ENCODE measurements at places on chromosomes 11 and 22.

GRCh38 chr22:48695251-48695650 is 1132.4 kb downstream of the BRD1 start:
- DNase-seq = no peak

GRCh38 chr11:7901319-7901854 is 29.7 kb downstream of the OR10A6 start:
- DNase-seq = no peak

- DNase-seq = no peak
These were observed 29.2 kb downstream of the ST14 start for GRCh38 chr11:130188585-130189347.

DNA sequence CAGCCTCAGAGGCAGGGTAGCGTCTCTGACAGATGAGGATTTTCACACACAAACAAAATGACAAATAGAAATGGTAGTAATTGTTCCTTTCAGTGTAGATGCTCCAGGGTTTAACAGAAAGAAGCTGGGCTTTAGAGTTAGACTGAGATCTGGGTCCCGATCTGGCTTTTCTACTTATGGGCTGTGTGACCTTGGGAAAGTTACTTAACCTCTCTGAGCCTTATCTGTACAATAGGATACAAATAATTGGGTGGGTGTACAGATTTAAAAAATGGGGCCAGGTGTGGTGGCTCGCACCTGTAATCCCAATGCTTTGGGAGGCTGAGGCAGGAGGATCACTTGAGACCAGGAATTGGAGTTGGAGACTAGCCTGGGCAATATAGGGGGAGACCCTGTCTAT is 204.9 kb downstream of the CEP164 start:
- no peak for DNase-seq

DNA sequence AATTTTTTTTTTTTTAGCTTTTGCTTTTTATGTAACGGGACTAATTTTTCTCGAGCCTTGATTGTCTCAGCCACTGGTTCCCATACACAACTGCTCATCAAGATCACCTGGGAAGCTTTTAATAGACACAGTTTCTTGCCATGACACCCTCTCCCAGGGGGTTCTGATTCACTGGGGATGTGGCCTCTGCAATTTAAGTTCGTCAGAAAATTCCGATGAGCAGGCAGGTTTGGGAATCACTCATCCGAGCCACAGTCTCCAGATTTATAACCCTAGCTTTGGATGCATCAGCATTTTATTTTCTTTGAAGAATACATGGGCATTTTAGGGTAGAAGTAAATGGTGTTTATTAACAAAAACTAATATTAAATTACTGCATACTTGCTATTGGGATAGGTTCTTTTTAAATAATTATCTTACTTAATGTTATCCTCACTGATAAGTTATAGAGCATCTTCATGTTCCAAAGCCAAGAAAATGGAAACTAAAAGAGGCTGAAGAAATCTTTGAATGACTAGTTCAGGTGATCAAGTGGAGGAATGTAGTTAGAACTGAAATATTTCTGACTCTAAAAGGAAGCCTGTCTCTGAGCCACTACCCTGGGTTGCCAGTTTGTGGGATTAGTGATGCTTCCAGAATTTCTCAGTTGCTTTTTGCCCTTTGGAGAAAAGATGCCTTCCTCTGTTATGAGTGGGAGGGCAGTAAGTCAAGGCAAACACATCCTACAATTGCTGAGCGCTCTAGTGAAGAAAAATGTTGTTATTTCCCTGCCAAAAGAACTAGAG is 319.0 kb downstream of the DDX10 start:
- no peak for DNase-seq

DNA sequence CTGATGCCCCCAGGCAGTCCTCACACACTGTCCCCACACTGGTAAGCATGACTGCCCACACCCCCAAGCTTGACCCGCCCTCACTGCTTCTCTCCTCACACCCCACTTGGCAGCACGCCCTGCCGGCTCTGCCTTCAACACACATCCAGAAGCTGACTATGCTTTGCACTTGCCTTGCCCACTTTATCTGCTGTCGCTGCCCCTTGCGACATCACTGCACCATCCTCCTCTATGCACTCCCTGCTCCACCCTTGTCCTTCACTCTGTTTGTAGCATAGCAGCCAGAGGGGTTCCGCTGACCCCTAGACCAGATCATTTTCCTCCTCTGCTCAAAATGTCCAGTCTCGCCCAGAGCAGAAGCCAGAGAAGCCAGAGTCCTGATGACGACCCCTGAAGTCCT is 25.3 kb upstream of the SLC25A1 start:
- no peak for DNase-seq

DNA sequence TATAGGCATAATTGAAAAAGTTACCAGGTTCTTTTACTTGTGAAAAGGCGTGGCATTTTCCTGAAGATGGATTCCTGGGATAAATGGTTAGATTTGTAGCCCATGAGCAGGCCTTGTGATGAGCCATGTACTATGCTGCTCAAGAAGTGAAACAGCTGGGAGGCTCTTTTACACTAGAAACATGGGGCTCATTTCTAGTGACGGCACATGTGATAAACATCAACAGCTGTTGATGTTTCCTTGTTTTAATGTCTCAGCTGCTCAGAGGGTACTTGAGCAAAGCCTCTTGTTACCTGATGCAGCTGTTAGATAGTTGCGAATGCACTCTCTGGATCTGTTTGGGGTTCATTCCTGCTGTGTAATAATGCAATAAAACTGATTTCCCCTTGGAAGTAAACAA is 396.8 kb downstream of the GUCY1A2 start:
- no peak for DNase-seq

GRCh38 chr11:107467696-107468095 is 10.1 kb upstream of the CWF19L2 start:
- no peak for DNase-seq

GRCh38 chr11:66268952-66269905 is 790 bp downstream of the RAB1B start:
- DNase-seq = no peak

- DNase-seq = no peak
These were observed 89.0 kb upstream of the GRK3 start for GRCh38 chr22:25475257-25476022.
